ENCODE measurements at places on chromosomes 3 and 15. TPM values are rescaled to one million over a fixed set of nuclear protein-coding genes. Genes with fewer than 3 reads are reported as not detected.

- DNase-seq, result no peak
Observed at GRCh38 chr15:29126821-29127461, 142.7 kb downstream of the NSMCE3 start.

DNA sequence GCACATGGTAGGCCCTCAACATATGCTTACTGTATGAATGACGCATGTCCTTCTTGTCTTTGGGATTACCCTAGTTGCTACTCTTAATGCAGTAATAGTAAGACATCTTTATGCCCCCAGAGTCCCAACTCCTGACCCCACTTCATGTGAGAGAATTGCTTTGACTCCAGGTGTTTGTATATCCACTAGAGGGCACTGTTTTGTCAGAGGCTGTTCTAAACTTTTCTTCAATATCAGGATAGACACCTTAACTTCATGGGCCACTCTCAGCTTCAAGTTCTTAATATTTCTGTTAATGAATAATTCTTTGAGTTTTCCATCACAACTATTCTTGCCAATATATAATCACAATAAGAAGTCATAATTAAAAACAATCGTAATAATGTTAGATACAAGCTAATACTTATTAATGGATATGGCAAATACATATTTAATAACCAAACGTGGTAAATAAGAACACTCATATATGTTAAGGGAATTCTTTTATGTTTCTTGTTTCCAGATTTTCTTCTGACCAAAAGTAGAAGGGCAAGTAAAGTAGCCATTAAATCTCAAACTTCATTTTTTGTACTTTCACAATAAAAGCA lies 337.2 kb upstream of the DNAJC19 start:
- no peak for DNase-seq

GRCh38 chr3:146781606-146782005 lies 176.5 kb upstream of the PLSCR5 start:
- no peak for DNase-seq

- no peak for DNase-seq
Observed at GRCh38 chr3:189529889-189530471, 101.2 kb upstream of the TP63 start.

GRCh38 chr3:15860014-15860934 lies 62.5 kb upstream of the ANKRD28 start:
- DNase-seq, result peak; percentile 57

DNA sequence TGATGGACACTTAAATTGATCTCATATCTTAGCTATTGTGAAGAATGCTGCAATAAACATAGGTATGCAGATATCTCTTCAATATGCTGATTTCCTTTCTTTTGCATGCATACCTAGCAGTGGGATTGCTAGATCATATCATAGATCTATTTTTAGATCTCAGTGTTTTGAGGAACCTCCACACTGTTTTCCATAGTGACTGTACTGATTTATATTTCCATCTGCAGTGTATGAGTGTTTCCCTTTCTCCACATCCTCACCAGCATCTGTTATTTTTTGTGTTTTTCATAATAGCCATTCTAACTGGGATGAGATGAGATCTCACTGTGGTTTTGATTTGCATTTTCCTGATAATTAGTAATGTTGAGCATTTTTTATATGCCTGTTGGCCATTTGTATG lies 17.1 kb upstream of the RASA2 start:
- DNase-seq, result no peak

DNA sequence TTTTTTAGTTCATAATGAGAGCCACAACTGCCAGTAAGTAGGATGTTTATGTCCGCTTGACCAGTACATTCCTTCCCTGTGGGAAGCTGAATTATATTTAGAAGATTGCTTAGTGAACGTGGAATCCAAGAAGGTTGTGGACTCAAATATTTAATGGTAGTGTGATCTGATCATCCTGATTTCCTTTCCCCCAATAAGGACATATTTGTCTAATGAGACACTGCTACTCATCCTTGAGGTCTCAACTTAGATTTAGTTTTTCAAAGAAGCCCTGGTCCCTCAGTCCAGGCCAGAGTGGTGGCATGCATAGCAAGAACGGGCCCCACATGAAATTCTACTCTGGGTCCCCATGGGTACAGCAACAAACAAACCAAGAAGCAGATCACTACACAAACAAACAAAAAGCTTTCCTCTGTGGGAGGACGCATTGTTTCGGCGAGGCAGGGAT lies 60.8 kb downstream of the USP13 start:
- DNase-seq, result no peak

DNA sequence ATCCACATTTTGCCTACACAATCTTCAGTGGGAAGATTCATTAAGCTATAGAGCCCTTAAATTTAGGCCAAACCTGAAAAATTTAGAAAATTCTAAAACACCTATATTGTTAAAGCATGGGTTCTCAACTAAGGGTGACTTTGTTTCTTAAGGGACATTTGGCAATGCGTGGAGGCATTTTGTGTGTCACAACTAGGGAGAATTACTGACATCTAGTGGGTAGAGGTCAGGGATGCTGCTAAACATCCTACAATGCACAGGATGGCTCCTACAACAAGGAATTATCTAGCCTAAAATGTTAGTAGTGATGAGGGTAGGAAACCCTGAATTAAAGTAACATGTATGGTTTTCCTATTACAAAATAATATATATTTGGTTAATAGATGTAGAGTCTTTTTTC lies 55.8 kb downstream of the TBC1D5 start:
- no peak for DNase-seq

GRCh38 chr3:144127700-144128099 lies 156.1 kb downstream of the DIPK2A start:
- DNase-seq, result no peak

GRCh38 chr3:104137116-104137515 lies 1229.6 kb upstream of the ALCAM start:
- DNase-seq, result no peak

DNA sequence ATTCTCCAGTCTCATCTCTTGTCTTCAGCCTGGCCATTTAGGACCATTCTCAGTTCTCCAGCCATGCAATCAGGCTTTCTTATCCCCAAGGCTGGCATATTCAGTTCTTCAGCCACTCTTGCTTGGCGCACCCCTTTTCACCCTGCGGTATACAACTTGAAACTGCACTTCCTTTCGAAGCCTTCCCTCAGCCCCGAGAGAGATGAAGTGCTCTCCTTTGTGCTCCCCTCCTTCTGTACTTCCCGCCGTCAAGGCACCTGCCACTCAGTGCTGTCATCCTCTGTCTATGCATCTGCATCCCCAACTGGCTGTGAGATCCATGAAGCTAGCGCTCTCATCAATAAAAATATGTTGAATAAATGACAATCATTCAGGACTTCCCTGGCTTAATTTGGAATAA lies 45.7 kb downstream of the MORC1 start:
- no peak for DNase-seq

DNA sequence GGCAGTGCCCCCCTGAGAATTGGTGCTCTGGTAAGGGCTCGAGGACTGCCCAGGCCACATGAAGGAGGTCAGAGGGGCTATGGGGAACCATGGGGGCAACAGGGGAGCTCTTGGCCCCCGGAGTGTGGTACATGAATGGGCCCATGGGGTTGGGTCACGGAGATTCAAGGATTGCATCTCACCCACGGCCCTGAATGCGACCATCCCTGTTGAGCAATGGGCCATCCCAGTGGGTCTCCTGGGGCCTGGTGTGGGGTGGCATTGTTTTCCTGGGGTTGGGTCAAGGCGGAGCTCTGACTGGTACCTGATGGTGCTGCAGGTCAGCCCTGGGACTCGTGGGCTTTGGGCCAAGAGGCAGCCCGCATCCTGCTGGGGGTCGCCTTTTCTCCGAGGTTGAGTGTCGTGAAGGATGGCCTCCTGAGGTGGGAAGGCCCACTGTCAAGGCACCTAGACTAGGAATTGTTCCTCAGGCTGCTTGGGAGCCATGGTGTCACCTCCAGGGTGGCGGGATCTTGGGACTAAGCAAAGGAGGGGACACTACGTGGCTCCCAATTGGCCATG lies 198.3 kb downstream of the UBE3A start:
- DNase-seq, result no peak

DNA sequence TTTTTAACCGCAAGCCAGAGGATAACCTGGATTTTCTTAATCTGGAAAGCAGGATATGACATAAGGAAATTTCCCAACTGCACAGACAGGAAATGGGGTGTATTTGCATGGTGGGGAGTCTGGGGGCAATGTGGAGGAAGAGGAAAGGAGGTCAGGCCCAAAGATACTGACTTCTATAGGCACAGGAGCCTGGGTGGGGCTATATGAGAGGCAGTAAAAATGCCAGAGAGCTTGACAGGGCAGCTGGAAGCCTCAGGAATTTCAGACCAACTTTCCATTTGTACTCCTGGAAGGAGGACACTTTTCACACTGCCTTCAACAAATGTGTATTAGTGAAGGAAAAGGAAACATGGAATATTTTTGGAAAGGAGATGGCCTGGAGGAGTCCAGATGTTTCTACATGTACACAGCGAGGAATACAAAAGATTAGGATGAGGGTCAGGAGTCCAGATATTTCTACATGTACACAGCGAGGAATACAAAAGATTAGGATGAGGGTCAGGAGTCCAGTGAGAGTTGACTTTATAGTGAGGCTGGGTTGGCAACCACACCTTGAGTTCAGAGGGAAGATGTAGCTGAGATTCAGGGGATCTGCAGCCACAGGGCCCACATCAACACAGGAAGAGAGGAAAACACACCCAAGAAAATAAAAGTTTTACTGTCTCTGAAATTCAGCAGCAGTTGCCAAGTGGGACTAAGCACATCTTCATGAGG lies 111.9 kb upstream of the PTPRG start:
- DNase-seq, result no peak

GRCh38 chr3:194395212-194395611 lies 3.9 kb downstream of the GP5 start:
- DNase-seq, result no peak

- DNase-seq, result no peak
Observed at GRCh38 chr3:124273651-124274050, 281.7 kb upstream of the ROPN1 start.

- DNase-seq, result no peak
Observed at GRCh38 chr15:74007820-74008371, 13.4 kb downstream of the PML start.

DNA sequence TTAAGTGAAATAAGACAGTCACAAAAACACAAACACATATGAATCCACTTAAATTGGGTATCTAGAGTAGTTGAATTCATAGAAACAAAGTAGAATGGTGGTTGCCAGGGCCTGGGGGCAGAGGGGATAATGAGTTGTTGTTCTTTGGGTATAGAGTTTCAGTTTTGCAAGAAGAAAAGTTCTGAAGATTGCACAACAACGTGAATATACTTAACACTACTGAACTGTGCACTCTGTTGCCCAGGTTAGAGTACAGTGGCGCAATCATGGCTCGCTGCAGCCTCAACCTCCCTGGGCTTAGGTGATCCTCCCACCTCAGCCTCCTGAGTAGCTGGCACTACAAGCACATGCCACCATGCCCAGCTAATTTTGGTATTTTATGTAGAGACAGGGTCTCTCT lies 14.9 kb downstream of the GRAMD2A start:
- no peak for DNase-seq

DNA sequence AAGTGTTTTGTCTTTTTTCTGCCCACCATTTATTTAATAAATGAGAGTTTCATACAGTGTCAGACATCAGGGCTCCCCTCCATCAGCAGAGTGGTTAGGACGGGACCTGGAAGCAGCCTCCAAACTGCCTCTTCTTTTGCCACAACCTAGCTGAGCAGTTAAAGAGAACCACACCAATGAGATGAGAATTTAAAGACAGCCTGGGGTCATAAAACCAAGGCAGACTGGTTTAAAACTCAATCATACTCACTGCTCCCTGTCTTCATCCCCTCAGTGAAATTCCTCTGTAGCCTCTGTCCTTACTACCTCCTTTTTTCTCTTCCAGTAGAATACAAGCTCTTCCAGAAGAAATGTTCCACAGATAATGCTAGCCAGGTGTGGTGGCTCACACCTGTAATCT lies 78.7 kb downstream of the WWTR1 start:
- no peak for DNase-seq

Gene FBXW12
- total RNA-seq, result not detected

Gene RAD18
- total RNA-seq, result 31.1 TPM

Gene ERC2
- not detected for total RNA-seq

Gene CALML4
- 12.2 TPM for total RNA-seq

Gene PLSCR2
- total RNA-seq, result not detected

Gene OCA2
- not detected for total RNA-seq

Gene ATP13A5
- total RNA-seq, result not detected

Gene CELF6
- total RNA-seq, result 1.7 TPM

Gene MUC20
- 3.0 TPM for total RNA-seq

Data from activated naive CD8-positive, alpha-beta T cell treated with anti-CD3 and anti-CD28 coated beads, Interleukin-2, amount 10 ng/mL, durations not matched to agents 7 days and 5 days (primary cell).